Erythroblast (primary cell): ENCODE measurements at places on chromosomes 5 and 9.

DNA sequence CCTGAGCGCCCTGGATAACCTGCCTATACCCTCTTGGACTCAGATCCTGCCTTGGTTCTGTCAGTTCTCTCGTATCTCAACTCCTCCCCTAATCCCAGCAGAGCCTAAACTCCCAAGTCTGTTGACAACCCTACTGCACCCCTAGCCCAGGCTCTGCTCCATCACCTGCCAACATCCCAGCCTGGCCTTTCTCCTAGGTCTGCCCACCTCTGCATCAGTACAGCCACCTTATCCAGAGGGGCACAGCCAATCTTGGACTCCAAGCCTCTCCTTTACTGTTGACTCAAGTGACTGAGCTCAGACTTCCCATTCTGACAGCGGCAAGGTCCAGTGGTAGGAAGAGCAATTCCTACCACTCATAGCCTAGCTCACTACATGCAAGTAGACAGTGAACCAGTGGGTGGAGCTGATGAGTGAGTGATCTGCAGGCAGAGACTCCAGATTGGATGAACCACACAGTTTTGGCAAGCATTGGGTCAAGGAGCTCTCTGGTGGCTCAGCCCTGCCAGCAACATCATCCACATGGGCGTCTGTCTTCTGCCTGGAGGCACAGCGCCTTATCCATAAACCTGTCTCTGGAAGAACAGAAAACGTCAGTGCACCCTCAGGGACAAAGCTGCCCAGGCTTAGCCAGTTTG is 26.5 kb downstream of the TRMO start:
- peak; percentile 25 for DNase-seq

GRCh38 chr5:121755266-121755665 is 96.4 kb upstream of the FTMT start:
- DNase-seq = no peak

GRCh38 chr5:83322273-83322924 is 149.1 kb upstream of the VCAN start:
- no peak for DNase-seq

DNA sequence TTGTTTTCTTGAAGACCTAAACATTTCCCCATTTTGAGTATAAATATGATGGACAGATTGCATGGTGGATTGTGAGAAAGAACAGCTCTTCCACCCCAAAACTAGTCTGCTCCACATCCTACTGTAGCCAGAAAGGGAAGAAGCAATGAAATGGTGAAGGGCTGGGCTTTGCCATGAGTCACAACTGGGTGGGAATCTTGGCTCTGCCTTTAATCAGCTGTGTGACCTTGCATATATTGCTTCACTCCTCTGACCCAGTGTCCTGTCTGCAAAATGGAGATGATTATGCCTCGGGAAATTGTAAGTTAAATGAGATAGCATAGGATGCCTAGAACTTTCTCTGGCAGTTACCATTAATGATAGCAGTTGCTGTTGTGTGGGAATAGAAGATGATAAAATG is 101.9 kb downstream of the PDE8B start:
- DNase-seq = no peak

GRCh38 chr9:93132946-93133680 is 938 bp downstream of the NINJ1 start:
- no peak for DNase-seq

DNA sequence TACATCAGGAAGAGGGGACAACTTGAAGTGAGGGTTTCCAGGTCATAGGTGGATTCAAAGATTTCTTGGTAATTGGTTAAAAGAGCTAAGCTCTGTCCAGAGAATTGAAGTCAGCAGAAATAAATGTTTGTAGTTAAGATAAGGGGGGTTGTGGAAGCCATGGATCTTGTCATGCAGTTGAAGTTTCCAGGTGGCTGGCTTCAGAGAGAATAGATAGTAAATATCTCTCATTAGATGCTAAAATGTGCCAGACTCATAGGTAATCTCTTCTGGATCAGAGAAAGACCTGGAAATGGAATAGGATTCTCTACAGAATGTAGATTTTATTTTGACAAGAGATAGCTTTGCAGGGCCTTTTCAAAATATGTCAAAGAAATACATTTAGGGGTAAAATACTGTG is 491.7 kb downstream of the PRR16 start:
- no peak for DNase-seq

- DNase-seq = no peak
Measured at GRCh38 chr9:75532233-75533050, 358.0 kb upstream of the PCSK5 start.

DNA sequence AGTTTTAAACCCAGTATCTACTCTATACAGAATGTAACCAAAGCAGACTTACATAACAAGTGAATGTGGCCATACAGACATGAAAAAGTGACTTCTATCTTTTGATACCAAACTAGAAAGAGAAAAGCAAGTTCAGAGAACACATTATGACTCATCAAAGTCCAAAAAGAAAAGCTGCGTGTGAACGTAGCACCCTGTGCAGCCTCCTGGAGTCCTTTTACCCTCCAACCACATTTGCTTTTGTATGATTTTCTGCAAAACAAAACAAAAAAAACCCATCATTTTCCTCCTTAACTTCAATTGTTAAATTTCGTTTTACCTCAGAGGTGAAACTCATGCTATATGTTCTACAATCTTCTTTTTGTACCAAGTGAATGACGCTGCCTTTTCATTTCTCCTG is 2.8 kb upstream of the SMARCA2 start:
- DNase-seq = no peak

GRCh38 chr9:660227-660626 is 181.3 kb upstream of the DMRT1 start:
- no peak for DNase-seq

DNA sequence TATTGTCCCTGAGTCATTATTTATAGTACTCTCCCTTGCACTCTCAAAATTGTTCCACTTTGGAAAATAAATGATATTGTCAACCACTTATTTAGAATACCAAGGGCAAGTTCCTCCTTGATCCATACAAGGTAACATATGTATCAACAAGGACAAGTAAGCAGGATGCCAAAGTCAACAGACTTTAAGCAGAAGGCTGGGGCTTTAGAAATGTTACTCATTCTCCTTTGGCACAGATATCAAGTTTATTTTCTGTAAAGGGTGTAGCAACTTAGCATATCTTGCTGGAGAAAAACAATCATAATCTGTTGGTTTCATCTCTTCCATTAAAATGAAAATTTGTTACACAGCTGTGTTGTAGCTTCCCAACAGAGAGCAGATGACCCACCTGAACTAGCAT is 248.7 kb upstream of the SLC30A5 start:
- no peak for DNase-seq

DNA sequence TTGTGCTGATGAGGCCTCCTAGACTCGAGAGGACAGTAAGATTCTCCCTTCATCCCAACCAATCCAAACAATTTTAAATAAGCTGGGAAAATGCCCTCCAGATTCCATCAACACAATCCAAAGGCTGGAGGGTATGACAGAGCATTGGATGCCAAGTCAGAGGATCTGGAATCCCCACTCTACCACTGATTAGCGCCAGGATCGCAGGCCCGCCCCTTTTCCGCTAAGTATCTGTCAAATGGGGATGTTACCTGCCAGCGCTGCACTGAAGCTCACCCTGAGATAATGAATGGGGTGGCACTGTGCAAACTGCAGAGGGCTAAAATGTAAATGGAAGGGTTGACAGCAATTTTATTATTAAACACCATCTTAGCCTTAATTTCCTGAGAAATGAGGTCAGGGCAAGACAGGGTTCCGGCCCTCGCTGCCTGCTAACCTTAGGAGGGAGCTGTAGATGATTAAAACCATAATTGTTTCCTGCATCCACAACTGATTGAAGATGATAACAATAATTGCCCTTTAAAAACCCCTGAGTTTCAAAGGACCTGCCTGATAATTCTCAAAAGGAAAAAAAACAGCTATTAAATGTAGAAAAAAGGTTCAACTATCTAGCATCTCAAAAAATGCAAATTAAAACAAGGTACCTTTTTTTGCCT is 31.6 kb upstream of the GABBR2 start:
- no peak for DNase-seq

- no peak for DNase-seq
Measured at GRCh38 chr9:94622087-94622800, 17.1 kb downstream of the FBP1 start.

GRCh38 chr5:15334551-15335266 is 165.3 kb upstream of the FBXL7 start:
- DNase-seq = no peak

- no peak for DNase-seq
Measured at GRCh38 chr5:169411786-169412430, 111.0 kb upstream of the SLIT3 start.

DNA sequence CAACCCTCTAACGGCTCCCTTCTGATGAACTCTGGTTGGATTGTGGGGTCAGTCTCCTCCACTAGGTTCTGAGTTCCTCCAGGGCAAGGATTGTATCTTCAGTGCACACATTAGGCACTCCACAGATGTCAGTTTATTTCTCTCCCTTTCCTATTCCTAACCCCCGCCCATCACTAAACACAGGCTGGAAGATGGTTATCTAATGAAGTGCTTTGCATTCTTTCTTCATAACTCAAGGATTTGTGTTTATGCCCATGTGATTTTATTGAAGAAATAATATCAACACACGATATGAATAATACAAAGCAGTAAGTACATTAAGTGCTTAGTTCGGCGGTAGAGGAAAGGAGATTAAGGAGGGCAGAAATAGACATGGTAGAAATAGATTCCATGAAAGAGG is 4.4 kb upstream of the CREBRF start:
- DNase-seq = no peak

DNA sequence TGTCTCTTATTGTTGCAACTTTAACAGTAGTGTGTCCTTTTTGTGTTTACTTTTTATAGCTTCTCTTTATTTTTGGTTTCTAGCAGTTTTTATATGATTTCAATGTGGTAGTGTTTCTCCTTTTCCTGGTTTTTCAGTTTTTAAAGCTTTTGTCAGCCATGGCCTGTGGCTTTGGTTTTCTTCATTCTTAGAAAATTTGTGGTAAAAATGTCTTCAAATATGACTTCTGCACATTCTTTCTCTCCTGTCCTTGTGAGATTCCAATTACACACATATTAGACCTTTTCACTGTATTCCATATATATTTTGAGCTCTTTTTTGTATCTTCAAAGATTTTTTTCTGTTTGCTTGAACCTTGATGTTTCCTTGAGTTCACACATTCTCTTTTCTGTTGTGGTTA is 180.5 kb downstream of the CNTLN start:
- DNase-seq = no peak

GRCh38 chr5:142012792-142013388 is at the start of gene GNPDA1:
Gene GNPDA1, minus strand, starts transcription at chr5:142013027. Its CDS starts 992 bp downstream, at chr5:142012035.
- DNase-seq = peak; percentile 87
